ENCODE measurements at places on chromosomes 7 and 10.

- no peak for DNase-seq
Observed at GRCh38 chr10:91299999-91300575, 79.6 kb downstream of the PCGF5 start.

DNA sequence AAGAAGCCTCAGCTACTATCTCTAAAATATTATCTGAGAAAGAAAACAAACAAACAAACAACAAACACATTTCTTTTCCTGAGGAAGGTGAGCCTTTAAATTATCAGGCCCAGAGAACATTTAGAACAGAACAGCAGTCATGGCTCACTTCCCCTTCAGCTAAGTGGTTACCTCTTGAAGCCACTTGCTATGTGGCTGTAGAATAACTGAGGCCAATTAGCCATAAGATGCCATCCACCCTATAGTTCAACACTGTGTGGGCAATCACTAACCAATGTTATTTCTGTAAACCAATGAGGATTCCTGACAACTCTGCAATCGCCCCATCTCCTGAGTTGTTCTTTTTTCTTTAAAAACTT, 3.7 kb upstream of the UPP1 start:
- no peak for DNase-seq

- no peak for DNase-seq
Observed at GRCh38 chr10:104447906-104448305, 94.3 kb downstream of the CFAP58 start.

GRCh38 chr10:120369856-120370276, 87.2 kb upstream of the PLPP4 start:
- DNase-seq, result no peak

GRCh38 chr7:137981175-137981574, 20.7 kb downstream of the CREB3L2 start:
- DNase-seq, result no peak

- DNase-seq, result no peak
Observed at GRCh38 chr7:138607216-138608126, 93.7 kb downstream of the SVOPL start.

- DNase-seq, result no peak
Observed at GRCh38 chr7:122485856-122486255, 181.3 kb upstream of the FEZF1 start.

DNA sequence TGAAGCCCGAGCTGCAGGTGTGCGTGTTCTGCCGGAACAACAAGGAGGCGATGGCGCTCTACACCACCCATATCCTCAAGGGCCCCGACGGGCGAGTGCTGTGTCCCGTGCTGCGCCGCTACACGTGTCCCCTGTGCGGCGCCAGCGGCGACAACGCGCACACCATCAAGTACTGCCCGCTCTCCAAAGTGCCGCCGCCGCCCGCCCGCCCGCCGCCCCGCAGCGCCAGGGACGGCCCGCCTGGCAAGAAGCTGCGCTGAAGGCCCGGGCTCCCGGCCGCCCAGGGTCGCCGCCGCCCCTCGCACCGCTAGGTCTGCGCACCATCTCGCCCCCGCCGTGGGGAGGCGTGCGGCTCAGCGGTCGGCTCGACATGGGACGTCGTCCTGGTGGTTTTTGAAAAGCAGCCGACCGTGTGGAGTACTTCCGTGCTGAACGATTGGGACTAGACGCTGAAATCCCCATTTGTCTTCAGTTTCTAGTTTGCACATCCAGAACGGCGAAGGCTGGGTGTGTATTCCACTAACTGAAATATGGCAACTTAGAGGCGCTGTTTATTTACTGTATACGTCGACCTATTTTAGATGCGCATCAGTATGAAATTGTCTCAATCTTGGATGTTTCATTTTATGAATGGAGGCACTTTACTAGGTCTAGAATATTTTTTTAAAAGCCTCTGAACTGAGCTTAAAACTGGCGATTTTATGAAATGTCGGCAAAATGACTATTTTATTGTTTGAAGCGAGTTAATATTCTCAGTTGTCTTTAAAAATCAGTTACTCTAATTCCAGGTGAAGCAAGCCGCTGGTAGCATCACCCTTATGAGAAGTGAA, 1.1 kb downstream of the NANOS1 start:
- no peak for DNase-seq

All from HFF-Myc (cell line).